Spleen (tissue), 13 donors: ENCODE measurements at places on chromosomes 2 and 18.

- no peaks in the 10 kb centered on the region for H3K27me3 ChIP-seq
- H3K27ac ChIP-seq: no peak overlapping the region
- no peak overlapping the region for H3K4me3 ChIP-seq
- no peak for DNase-seq
These were observed 644.4 kb downstream of the GALR1 start for GRCh38 chr18:77894060-77894459.

GRCh38 chr2:230203110-230203676, 16.6 kb downstream of the SP110 start:
- DNase-seq: peak; percentile 84
- H3K36me3 ChIP-seq: peaks cover 4% of the 10 kb centered on the region
- H3K4me3 ChIP-seq: peak overlapping the region; percentile 37
- no peaks in the 10 kb centered on the region for H3K27me3 ChIP-seq
- H3K27ac ChIP-seq: peak overlapping the region; percentile 40
- peaks cover 41% of the 10 kb centered on the region for H3K4me1 ChIP-seq

GRCh38 chr2:108125581-108125980, 114.2 kb upstream of the SULT1C3 start:
- no peak overlapping the region for H3K4me3 ChIP-seq
- DNase-seq: no peak
- peaks cover 3% of the 10 kb centered on the region for H3K27me3 ChIP-seq
- no peak overlapping the region for H3K27ac ChIP-seq
- no peaks in the 10 kb centered on the region for H3K36me3 ChIP-seq

GRCh38 chr18:8519102-8519501, 90.1 kb upstream of the RAB12 start:
- H3K27me3 ChIP-seq: no peaks in the 10 kb centered on the region
- no peaks in the 10 kb centered on the region for H3K36me3 ChIP-seq
- no peak for DNase-seq
- H3K4me1 ChIP-seq: no peaks in the 10 kb centered on the region

DNA sequence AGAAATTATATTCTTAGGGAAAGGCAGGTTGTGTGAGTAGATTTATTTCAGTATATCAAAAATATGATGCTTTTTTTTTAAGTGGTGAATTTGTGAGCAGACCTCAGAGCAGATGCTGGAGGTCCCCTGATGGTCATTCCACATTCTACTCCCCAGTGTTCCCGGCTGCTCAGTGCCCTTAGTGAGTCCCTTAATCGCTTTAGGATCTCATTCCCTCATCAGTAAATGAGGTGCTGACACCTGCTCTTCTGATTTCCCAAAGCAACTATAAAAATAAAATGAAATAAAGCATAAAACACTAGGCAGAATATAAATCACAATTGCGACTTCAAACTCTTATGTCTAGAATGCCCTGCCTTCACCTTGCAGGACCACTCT, 216.2 kb upstream of the TNP1 start:
- peak overlapping the region; percentile 56 for H3K27ac ChIP-seq
- no peaks in the 10 kb centered on the region for H3K27me3 ChIP-seq
- H3K4me1 ChIP-seq: peaks cover 10% of the 10 kb centered on the region
- DNase-seq: no peak
- H3K36me3 ChIP-seq: no peaks in the 10 kb centered on the region

GRCh38 chr18:61856678-61857077, 36.1 kb downstream of the RNF152 start:
- no peak overlapping the region for H3K27ac ChIP-seq
- H3K36me3 ChIP-seq: no peaks in the 10 kb centered on the region
- no peaks in the 10 kb centered on the region for H3K27me3 ChIP-seq
- DNase-seq: no peak
- H3K4me1 ChIP-seq: no peaks in the 10 kb centered on the region

GRCh38 chr18:48674758-48675351, 136.0 kb downstream of the CTIF start:
- no peak for DNase-seq
- H3K4me1 ChIP-seq: peaks cover 35% of the 10 kb centered on the region
- peaks cover 15% of the 10 kb centered on the region for H3K36me3 ChIP-seq
- H3K4me3 ChIP-seq: no peak overlapping the region
- no peak overlapping the region for H3K27ac ChIP-seq
- H3K27me3 ChIP-seq: no peaks in the 10 kb centered on the region

GRCh38 chr2:228541789-228542188, 360.3 kb upstream of the SPHKAP start:
- H3K27ac ChIP-seq: no peak overlapping the region
- H3K36me3 ChIP-seq: no peaks in the 10 kb centered on the region
- no peak overlapping the region for H3K4me3 ChIP-seq

DNA sequence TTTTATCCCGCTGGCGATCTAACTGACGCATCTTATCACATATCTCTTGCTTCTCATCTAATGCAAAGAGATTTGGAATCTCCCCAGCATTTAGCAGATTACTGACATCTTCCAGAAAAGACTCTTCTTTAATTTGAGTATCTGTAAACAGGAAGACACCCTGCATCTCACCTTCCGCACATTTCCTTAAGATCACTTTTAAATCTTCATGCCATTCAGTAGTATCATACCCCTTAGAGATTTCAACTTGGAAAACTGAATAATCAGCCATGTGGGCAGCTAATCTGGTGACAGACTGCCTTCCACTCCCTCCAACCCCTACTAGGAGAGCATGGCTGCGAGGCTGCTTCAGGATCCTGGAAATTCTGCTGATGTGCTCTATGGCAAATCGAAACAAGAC, 204.3 kb downstream of the DNAH7 start:
- H3K36me3 ChIP-seq: no peaks in the 10 kb centered on the region
- no peak for DNase-seq
- no peak overlapping the region for H3K4me3 ChIP-seq
- H3K27ac ChIP-seq: no peak overlapping the region
- no peaks in the 10 kb centered on the region for H3K27me3 ChIP-seq

DNA sequence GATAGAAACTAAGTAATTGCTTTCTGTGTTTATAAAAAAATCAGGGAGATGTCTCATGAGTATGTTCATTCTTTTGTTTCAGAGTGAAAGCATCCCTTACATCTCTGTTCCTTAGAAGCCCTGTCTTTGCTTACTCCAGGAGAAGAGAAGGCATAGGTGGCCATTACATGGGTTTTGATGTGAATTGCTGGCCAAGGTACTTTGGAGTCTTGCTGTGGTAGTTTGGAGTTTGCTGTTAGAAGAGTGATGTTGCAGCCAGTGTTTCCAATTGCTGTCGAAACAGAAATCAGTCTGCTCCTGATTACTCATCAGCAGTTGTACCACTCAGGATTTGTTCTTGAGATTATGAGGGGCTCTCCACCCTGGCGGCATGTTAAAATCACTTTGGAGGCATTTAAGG, 97.8 kb upstream of the KLHL14 start:
- H3K36me3 ChIP-seq: no peaks in the 10 kb centered on the region
- no peak for DNase-seq
- no peak overlapping the region for H3K27ac ChIP-seq
- no peaks in the 10 kb centered on the region for H3K27me3 ChIP-seq
- peaks cover 32% of the 10 kb centered on the region for H3K4me1 ChIP-seq

- H3K27ac ChIP-seq: no peak within 1 kb of the TSS
- no peaks in the 10 kb centered on the region for H3K4me1 ChIP-seq
- peaks cover 18% of the 10 kb centered on the region for H3K27me3 ChIP-seq
- no peaks in the 10 kb centered on the region for H3K36me3 ChIP-seq
These were observed at the start of gene ALPI for GRCh38 chr2:232455426-232456255. Gene ALPI (plus strand): TSS chr2:232456153. CDS start chr2:232456200, 47 bp downstream.

- H3K27ac ChIP-seq: no peak overlapping the region
- no peaks in the 10 kb centered on the region for H3K4me1 ChIP-seq
- DNase-seq: no peak
- no peaks in the 10 kb centered on the region for H3K36me3 ChIP-seq
These were observed 464.5 kb downstream of the THSD7B start for GRCh38 chr2:137229834-137230233.

DNA sequence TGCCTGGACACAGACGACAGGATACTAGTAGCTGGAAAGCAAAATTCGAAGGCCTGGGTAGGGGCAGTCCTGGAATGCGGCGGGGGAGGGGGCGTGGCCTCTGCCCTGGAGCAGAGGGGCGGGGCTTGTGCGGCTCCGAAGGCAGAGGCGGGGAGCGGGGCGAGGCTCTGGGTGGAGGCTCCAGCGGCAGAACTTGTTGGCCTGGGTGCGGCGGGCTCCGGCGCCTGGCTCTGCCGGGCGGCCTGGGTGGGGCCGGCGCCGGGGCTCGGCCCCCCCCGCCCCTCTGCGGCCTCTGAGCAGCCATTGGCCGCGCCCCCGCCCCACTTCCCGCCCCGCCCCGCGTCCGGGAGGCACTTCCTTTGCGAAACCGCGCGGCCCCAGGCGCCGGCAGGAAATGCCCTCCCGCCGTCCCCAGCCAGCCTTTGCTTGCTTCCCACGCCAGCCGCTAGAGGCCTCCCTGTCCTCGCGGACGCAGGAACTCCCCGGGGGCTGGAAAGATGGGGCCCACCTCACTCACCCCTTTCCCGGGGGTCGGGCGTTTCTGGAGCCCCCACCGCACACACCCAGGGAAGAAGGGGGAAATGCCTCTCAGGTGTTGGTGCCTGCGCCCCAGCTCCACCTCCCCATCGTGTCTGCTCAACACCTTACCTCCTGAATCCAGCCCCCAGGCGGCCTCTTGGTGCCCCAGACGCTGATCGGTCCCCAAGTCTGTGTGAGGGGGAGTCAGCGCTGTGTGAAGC, 6.7 kb downstream of the CTDSP1 start:
- H3K4me1 ChIP-seq: peaks cover 69% of the 10 kb centered on the region
- peak overlapping the region; percentile 25 for H3K4me3 ChIP-seq
- no peaks in the 10 kb centered on the region for H3K27me3 ChIP-seq
- peak; percentile 100 for DNase-seq
- H3K27ac ChIP-seq: peak overlapping the region; percentile 77
- H3K36me3 ChIP-seq: no peaks in the 10 kb centered on the region
